Activated CD4-positive, alpha-beta T cell treated with anti-CD3 and anti-CD28 coated beads, Interleukin-2, amount 50 U/mL, for 1 hour (primary cell): ENCODE measurements at places on chromosomes 3 and 15.
A peak's percentile ranks its signal among the peaks of the same experiment; 100 is the strongest.

GRCh38 chr3:36013425-36013824, 366.9 kb upstream of the STAC start:
- DNase-seq: no peak

- DNase-seq: no peak
These were observed 25.9 kb upstream of the CXCR6 start for GRCh38 chr3:45917146-45917898.

GRCh38 chr15:87212041-87212440, 1044.5 kb downstream of the NTRK3 start:
- no peak for DNase-seq

DNA sequence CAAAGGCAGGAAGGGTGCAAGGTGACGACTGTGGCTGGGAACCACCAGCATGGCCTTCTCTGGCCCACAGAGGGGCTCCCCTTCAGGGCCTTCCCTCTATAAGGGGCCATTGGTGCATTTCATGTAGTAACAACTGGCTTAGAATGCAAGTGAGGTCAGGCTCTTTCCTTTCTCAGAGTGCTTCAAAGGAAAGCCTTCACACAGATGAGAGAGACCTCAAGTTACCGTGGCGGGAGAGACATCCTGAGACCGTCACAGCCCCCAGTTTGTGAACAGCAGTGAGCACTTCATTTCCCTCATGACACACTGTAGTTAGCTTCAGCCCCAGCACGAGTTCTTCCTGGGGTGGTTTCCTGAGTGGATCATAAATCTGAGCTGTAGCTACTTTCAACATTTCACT, 96.6 kb upstream of the LIMD1 start:
- DNase-seq: peak; percentile 17
